ENCODE measurements at places on chromosomes 2 and 18.

DNA sequence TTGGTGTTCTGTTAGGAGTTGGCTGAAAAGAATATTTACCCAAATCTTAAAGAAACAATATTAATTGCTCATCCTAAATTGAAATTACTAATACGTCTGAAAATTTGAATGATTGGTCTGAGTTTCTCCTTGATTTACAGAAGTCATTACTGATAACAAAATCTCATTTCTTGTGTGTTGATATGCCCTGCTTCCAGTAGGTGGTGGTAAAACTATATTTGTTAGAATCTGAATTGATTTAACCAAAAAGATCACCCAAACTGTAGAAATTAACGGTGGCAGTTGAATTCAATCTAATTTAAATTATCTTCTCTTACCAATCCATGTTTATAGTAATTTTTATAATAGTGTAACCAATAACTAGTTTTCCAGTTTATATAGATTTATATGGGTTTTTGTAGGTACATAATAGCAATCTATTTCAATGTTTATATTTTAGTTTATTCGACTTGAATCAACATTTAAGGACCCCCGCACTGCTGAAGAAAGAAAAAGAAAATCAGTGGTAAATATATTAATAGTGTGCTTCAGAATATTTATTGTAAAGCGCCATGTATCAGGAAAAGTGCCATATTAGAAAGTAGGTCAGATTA lies 38.3 kb downstream of the PAPOLG start:
- no peak for DNase-seq

DNA sequence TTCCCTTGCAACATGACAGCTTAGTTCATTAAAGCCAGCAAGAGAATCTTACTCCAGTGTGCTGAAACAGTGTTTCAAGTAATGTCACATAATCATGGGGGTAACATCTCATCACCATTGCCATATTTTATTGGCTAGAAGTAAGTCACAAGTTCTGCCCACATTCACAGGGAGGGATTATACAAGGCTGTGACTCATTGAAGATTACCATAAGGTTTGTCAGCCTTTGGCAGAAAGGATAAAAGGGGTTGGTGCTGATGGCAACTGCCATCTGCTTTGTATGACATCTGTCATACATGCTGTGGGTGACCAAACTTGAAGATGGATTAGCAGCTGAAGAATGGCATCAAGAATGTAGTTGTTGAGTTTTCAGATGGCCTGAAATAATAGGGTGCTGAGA lies 61.2 kb downstream of the KCNE4 start:
- no peak for DNase-seq

GRCh38 chr18:12686100-12686499 lies 16.4 kb downstream of the CEP76 start:
- no peak for DNase-seq

- no peak for DNase-seq
These were observed 20.1 kb upstream of the SLC20A1 start for GRCh38 chr2:112625474-112626114.

DNA sequence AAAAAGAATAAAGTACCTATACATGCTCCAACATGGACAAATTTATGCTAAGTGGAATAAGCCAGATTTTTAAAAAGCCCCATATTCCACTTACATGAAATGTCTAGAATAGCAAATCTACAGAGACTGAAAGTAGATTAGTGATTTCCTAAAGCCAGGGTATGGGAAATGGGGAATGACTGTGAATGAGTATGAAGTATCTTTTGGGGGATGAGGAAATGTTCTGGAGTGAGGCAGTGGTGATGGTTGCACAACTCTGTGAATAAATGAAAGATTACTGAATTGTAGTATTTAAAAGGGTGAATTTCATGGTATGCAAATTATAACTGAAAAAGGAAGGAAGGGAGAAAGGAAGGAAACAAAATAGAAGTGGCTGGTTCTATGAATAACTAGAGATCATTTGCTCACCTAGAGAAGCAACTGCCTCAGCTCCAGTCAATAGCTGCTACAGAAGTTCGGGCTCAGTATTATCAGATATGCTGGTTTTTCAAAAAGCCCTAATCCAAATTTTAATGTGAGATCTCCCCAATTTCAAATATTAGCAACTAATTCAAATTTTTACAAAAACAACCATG lies 39.3 kb downstream of the MAP3K2 start:
- no peak for DNase-seq

DNA sequence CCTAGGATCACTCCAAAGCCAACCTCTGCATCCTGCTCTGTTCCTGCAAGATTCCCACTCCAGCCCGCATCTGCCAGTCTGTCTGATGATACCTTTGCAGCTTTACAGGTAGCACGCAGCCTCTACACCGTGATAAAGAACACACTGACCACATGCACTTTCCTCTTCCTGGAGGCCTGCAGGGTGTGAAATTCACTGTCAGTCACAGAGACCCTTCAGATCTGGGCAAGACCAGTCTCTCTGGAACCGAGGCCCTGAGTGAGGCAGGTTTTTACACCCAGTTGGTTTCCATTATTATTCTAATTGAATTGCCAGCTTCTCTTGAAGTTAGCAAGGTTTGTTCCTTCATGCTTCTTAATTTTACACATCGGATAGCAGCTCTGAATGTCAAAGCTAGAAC lies 30.5 kb upstream of the TWIST2 start:
- no peak for DNase-seq

- DNase-seq = no peak
These were observed 160.9 kb downstream of the FBXO15 start for GRCh38 chr18:73986711-73987110.

DNA sequence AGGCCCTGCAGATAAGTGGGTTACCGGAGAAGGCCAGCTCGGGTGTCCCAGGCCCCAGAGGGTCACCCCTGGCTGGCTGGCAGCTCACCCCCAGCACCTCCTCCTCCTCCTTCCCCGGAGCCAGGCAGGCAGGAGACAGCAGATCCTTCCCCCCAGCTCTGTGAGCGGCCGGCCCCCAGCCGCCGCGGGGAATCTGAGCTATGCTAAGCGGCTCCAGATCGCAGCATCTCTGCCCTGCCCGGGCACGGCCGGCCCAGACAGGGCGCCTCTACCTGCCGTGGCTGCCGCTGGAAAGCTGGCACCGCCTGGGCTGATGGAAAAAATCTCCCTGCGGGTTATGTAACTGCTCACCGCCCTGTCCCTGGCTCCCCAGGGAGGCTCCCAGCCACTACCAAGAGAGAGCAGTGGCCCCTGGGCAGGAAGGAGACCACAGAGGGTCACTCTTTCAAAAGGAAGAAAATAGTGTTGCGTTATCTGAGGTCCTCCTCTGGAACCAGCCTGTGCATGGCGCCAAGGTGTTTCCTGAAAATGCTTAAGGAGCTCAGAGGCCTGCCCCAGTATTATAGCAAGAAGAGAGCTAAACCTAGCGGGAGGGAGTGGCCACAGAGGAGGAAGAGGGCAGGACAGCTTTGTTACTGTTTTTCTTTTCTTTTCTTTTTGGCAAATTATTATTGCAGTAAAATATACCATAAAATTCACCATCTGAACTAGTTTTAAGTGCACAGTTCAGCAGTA lies 179.0 kb downstream of the SMAD7 start:
- DNase-seq = peak; percentile 37

DNA sequence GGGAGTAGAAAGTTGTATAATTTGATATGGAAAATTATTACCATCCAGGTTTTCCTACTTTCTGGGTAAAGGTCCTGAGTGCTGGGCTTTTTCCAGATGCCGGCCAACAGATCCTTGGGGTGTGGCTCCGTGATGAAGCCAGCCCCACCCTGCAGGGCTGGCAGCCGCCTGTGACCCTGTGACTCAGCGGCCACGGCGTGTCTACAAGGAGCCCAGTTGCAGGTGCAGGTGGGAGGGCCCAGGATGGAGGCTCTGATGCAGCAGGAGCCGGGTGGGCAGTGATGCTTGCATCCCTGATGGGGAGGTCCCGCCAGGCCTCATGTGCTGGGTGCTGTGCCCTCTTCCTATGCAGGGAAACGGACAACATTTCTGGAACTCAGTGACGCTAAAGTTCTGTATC lies 96.0 kb upstream of the ALKAL2 start:
- DNase-seq = no peak

GRCh38 chr2:39094717-39095363 lies 26.0 kb downstream of the SOS1 start:
- no peak for DNase-seq

DNA sequence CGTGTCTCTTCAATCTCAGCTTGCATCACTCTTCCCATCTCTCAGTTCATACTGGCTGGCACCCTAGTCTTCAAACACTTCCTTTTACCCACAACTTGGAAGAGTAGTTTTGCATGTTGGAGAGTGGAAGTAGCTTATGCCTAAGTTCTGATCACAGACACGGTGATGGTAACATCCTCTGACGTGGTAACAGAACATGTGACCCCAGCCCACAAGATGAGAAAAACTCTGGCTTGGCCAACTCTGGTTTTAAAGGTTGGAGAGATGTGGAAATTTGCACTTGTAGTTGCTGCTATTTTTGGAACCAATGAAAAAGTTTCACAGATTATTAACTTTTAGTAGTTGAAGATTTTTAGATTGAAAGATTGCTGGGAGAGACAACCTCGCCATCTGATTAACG lies 155.4 kb upstream of the SLC35G4 start:
- no peak for DNase-seq

DNA sequence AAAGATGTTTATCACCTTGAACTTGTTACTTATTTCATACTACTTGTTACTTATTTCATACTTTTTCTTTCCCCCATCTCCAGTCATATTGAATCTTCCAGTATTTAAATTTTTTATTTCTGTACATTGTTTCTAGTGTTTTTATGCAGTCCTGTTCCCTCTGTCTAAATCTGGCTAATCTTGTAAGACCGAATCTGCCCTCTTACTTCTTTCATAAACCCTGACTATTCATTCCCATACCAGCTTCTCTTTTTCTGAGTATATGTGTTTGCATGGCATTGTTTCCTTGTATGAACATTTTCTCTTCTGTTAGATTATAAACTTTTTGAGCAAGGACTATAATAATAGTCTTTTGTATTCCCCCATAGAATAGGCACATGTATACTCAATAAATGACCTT lies 131.7 kb downstream of the TAF4B start:
- DNase-seq = no peak

GRCh38 chr2:47558768-47559684 lies 156.1 kb downstream of the MSH2 start:
- DNase-seq = peak; percentile 28

DNA sequence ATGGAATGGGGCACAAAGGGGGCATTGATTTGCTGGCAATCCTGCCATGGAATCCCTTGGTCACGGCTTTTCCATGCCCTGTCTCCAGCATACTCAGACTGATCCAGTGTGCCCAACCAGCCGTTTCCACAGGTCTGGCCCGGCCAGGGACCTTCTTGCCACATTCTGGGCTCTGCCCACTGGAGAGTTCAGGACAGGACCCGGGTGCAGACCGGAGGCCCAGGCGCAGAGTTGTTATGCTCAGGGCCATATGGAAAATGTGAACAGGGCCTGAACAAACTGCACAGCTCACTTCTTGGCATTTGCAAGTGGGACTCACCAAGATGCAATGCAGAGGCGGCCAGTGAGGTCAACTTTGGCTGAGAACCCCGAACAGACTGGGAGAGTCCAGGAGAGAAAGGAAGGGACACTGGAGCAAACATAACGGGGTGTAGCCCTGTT lies 15.6 kb upstream of the ASAP2 start:
- DNase-seq = peak; percentile 59

DNA sequence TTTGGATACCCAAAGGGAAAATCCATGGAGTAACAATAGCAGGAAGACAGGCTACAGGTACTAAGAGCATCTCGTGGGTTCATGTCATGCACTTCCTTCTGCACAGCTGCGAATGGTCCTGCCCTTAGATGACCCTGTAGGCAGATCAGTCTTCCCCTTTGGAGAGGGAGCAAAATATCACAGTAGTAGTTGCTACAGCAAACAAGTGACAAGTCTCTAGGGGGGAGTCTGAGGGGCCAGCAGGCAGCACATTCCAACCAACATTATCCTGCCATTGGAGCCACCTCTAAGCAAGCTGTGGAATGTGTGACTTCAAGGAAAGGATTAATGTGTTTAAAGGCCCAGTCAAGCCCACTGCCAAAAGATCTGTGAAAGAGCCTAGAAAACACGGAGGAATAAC lies 273.2 kb upstream of the PARD3B start:
- DNase-seq = peak; percentile 74

DNA sequence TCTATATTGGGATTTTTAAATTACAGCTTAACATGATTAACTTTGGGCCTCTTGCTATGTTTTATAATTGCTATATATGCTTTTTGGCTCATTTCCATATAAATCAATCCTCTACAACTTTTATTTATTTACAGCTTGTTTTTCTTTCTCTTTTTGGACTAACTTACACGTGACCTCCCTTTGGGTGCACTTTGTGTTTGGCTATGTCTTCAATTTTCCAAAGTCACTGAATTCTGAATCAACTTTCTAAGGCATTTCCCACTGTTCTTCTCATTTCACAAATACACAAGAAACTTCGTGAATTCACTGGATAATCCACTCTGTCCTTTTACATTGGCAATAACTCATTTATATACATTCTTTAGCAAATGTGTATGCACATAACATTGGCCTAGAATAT lies 5.4 kb upstream of the CPS1 start:
- no peak for DNase-seq

GRCh38 chr2:67799886-67800285 lies 262.9 kb downstream of the C1D start:
- DNase-seq = no peak

GRCh38 chr2:195533771-195534642 lies 123.0 kb upstream of the SLC39A10 start:
- no peak for DNase-seq

DNA sequence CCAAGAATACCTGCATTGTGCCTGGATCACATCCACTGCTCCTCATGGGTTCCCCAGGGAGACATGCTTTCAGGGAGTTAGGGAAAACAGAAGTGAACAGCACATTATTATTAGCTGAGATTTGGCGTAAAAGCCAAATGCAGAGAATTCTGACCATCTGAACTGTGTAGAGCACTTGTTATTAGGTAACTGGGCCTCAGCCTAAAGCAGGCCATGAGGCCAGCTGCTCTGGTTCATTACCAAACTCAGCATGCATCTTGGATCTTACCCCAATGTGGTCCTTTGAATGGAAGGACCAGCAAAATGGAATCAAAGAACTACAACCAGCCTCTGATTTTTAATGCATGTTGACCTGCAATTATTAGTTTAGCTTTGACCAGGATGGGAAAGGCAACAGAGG lies 322.3 kb downstream of the KCNS3 start:
- DNase-seq = no peak

GRCh38 chr2:62727259-62727867 lies 21.9 kb downstream of the EHBP1 start:
- no peak for DNase-seq

DNA sequence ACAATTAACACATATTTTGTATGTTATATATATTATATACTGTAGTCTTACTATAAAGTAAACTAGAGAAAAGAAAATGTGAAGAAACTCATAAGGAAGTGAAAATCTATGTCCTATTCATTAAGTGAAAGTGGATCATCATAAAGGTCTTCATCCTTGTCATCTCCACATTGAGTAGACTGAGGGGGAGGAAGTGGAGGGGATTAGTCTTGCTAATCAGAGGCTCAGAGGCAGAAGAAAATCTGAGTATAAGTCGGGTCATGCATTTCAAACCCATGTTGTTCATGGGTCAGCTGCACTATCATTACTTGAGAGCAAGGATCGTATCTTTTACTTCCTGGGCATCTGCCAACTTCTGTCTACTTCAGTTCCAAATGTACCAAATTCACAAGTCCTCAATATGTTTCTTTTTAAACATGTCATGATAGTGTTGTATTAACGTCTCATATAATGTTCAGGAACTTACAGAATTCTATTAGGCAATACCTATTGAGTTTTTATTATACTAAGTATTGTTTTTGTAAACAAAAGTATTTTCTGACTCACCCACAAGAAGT lies 208.9 kb upstream of the BOD1L2 start:
- DNase-seq = no peak

- no peak for DNase-seq
These were observed 31.4 kb downstream of the SEMA4F start for GRCh38 chr2:74685408-74685807.

All from retinal pigment epithelial cell (primary cell).